Activated gamma-delta T cell (primary cell): ENCODE measurements at places on chromosomes 1 and 21.

- no peak for DNase-seq
Measured at GRCh38 chr1:180020017-180020416, 65.4 kb downstream of the CEP350 start.

DNA sequence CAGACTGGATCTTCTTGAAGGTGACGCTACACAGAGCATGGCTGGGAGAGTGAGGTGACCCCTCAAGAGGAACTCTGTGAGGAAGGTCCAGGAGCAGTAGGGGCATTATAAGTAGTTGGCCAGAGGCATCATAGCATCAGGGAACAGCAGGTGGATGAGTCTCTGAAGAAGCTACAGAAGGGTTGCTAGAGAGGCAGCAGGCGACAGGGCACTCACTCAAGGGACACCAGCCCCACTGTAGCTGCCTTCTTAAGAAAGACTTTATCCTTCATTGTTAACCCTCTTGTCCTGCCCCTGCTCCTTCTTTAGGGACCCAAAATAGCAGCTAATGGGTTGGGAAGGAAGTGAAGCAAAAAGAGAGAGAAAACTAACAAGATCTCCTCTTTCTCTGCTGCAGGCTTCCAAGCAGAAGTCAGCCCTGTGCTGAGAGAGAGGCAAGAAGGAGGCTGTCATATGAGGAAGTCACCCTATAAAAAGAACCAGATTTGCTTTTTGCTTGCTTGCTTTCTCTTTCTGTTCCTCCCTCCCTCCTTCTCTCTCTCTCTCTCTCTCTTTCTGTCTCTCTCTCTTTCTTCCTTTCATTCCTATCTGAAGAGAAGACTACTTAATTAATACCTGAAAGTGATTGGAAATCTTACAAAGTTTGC, 7.7 kb upstream of the CD5L start:
- DNase-seq, result no peak

DNA sequence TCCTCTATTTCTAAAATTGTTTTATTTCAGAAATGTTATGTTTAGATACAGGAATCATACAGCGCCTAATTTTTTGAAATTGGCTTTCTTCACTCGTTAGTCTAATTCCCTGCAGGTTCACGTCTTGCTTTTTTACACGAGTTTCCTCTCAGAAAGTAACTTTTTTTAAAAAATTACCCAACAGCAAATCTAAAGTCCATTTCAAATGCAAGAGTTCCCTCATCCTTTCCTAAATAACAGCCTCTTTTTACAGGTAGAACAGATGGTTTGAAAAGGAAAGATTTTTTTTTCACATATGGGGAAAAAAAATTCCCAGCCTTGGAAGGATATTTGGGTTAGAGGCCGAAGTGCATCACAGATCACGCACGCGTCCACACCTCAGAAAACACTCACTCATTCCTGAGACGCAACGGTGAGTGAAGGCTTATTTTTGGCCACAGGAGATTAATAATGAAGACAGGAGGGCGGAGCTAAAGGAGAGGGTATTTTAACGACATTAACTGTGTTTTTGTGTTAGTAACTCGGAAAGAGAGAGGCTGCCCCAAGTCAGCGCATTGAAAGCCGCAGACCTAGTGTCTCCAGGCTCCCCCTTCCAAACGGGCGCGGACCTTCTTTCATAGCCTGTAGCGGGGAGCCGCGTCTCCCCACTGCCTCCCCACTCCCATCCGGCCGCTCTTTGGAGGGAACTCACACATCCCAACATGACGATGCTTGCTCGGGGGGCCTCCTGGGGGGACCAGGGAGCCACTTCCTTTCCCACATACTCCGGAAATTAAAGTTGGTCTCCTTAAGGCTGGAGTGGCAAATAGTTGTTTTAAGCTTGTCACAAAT, 969 bp upstream of the RIPK4 start:
- DNase-seq, result no peak

DNA sequence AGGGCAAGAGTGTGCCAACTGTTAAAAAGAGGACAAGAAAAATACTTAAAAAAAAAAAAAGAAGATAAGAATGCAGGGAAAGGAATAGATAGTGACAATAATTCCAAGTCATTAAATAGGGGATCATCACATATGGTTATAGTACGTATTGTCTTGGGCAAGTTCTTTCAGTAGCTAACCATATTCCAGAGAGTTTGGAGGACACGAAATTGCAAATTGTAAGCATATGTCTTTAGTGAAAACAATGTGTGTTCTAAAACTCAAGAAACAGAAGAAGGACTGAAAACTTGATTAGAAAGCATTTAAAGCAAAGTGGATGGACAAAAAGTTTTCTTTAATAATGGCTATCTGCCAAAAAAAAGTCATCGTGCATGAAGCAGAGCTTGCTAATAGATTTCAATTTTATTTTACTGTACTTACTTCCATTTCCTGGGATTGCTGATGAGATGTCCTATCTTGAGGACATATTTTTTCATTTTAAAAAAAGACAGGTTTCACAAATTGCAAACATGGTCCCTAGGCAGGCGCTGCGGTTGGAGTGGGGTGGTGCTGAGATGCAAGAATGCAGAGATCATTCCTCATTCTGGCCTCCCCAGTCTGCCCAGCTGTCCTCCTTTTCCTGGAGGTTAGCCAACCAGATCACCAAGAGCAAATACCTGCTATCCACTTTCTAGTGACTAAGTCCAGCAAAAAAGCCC, 11.9 kb downstream of the TSPAN2 start:
- DNase-seq, result no peak

DNA sequence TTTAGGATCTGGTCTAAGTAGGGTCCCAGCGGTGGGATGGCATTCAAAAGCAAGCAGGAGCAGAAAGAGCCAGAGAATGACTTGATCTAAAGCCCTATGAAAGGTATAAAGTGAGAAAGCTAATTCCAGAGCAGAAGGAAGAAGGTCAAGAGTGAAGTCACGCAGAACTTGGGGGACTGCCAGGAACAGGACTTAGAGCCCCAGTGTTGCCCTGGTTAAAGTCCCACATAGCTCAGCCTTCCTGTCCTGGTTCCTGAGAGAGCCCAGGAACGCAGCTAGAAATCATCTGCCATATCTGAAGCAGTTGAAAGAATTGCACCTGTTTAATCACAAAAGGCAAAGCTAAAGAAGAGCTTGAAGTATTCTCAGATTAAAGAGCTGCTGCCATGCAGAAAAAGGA, 160.6 kb upstream of the ATP1B1 start:
- no peak for DNase-seq

DNA sequence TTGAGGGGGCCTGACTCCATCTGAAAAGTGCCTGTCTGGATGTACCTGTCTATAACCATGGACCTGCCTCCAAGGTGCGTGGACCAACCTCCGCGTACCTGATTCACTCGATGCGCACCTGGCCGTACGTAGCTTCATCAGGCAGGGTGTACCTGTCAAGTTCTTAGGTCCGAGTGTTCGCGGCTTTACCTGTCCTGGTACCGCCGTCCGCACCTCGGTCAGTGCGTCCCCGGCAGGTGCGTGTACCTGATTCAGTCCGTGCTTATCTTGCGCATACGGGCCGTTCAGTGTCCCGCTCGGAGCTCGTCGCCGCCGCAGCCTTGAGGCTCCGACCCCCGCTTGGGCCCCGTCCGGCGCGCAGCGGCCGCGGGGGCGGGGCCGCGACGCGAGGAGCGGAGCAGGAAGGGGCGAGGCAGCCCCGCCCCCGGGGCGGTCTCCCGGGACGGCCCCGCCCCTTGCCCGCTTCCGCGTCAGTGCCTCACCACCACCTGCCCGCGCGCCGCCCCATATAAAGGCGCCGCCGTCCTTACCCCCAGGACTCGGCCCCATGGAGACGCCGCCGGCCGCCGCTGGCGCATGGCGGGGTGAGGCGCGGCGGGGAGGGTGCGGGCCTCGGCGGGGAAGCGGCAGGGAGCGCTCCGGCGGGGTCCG, at the start of gene ZC3H12A:
TSS of gene ZC3H12A (plus strand) at position 535 of the 651 bp plus-strand sequence. CDS start 917 bp downstream, outside the sequence.
- DNase-seq, result peak; percentile 90

GRCh38 chr21:35231090-35231489, 182.0 kb upstream of the RUNX1 start:
- no peak for DNase-seq

DNA sequence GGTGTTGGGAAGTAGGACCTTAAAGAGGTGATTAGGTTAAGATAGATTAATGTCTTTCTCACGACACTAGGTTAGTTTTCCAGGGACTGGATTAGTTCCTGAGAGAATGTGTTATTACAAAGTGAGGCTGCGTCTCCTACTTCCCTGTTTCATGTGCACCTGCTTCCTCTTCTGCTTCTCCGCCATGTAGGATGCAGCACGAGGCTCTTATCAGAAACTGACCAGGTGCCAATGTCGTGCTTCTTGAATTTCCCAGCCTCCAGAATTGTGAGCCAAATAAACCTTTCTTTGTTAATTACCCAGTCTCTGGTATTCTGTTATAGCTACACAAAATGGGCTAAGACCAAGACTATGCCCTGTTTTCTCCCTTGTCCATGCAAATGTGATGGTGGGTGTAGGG, 152.2 kb upstream of the LMO4 start:
- DNase-seq, result no peak

DNA sequence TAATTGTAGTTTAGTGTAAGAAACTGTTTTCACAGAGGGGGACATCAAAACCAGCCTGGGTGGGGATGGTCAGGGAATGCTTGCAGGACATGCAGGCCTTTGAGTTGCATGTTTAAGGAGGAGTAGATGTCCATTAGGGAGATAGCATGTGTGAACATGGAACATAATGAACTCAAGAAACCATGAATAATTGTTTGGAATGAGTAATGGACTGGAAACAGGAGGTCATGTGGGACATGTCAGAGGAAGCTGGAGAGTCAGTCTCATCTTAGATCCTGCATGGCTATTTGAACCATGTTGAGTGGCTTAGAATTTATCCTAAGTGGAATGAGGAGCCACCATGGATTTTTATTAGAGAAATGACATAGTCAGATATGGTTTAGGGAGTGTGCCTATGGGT, 86.4 kb downstream of the RPE65 start:
- DNase-seq, result no peak

GRCh38 chr1:108893141-108893530, 16.4 kb downstream of the GPSM2 start:
- no peak for DNase-seq

- peak; percentile 12 for DNase-seq
Measured at GRCh38 chr1:93878501-93878888, 511 bp downstream of the DNTTIP2 start.

GRCh38 chr21:42496120-42496838, at the start of gene RSPH1:
Gene RSPH1 (minus strand): TSS chr21:42496224. CDS start chr21:42496186, 38 bp downstream.
- DNase-seq, result peak; percentile 97

DNA sequence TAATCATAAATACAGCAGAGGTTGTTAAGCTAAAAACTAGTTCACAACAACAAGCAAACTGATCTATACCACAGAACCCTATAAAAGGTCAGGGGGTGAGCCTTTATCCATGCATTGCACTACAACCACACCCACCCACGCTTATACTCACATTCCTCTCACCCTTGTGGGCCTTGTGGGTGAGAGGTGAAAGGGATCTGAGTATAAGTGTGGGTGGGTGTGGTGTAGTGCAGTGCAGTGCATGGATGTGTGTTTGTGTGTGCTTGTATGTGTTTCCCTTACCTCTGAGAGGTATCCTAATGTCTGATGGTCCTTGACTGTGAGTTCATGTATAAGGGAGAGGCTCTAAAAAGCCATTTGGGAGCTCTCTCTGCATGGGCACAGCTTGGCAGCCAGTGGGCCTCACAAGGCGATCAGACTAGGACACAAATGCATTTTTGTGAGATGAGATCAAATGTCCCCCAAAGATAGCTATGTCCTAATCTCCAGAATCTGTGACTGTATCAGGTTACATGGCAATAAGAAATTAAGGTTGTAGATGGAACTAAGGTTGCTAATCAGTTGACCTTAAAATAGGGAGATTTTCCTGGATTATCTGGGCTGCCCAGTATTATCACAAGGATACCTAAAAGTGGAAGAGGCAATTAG, 95.5 kb upstream of the DPT start:
- DNase-seq, result no peak

- DNase-seq, result no peak
Measured at GRCh38 chr21:33846141-33846540, 69.5 kb downstream of the ATP5PO start.

DNA sequence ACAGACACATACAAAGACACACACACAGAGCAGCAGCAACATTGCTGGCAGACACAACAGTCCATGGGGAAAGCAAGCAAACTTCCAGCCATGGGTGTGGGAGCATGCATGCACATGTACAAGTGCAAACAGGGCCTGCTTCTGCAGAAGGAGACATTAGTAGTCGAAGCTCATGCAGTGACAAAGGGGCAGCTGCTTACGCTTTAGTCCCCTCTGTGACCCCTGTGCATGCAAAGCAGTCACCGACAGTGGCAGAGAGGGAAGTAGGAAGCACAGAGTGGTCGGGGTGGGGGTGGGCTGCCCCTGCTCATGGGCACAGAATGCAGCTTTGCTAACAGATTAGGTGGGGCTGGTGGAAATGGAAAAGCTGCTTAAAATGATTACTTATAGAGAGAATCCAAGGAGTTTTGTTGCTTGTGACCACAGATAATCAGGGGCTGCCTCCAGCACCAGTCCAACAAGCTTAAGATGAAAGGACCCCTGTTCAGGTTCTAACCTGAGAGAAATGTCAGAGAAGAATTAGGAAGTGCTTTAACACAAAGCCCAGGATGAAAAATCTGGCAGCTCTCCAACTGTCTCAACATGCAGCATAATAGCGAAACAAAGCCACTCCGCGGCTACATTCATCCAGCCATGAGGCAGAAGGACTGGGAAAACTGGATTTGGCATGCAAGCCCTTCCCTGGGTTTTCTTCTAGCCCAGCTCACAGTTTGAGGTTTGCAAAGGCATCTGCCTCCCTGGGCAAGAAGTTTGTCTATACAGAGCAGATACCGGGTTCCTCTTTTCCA, 378.9 kb downstream of the KCNH1 start:
- no peak for DNase-seq

GRCh38 chr1:21914450-21914849, 22.7 kb downstream of the HSPG2 start:
- DNase-seq, result no peak

GRCh38 chr1:175600721-175601440, 142.5 kb downstream of the TNR start:
- DNase-seq, result no peak

DNA sequence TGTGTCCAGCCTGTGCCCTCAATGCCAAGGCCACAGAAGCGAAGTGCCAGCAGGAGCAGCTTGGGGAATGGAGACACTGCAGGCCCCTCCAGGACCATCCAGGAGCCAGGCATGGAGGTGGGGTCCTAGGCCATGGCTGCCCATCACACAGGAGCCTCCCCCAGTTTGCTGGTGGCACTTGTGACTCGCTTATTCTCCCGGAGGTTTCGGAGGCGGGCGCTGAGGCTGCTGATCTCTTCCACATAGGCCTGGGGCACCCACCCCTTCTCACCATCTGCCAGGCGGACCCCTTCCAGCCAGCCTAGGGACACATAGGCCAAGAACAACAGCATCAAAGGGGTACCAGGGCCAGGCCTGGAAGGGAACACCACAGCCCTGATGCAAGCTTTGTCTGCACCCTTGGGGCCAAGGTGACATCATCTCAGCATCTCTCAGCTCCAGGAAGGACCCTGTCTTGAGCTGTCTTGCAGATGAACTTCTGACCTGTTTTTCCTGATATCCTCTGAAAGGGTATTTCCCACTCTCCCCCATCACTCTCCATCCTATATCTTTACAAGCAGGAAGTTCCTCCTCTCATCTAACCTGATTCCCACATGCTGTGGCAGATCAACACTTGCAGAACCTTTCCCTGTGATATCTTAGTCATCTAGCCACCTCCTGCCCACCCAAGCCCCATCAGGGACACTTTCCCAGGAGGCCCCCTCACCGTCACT, 13.9 kb downstream of the ARHGEF19 start:
- no peak for DNase-seq

- DNase-seq, result no peak
Measured at GRCh38 chr1:183859119-183859518, 54.2 kb downstream of the RGL1 start.
